NCI-H2029 (cell line): ENCODE measurements at places on chromosomes 12 and 14.

DNA sequence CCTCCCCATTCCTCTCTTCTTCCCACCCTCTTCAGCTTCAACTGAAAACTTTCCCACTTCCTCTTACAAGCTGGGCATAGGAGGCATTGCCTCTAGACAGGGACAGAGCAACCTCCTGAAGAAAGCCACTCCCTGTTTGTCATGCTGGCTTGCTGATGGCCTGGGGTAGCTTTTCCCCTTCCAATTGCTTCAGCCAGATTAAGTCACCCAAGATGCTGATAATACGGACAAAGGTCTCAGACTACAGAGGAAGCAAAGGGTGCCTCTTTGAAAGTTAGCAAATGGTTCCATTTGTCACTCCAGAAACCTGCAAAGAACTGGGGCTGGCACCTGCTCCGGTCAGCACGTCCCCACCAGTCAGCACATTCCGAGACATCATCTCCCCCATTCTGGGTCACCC, 6.0 kb downstream of the KRT2 start:
- DNase-seq, result no peak

- DNase-seq, result peak; percentile 59
These were observed 577 bp upstream of the TPCN1 start for GRCh38 chr12:113220593-113221180.

GRCh38 chr14:60300019-60300418, 51.0 kb downstream of the PPM1A start:
- no peak for DNase-seq

- no peak for DNase-seq
These were observed 16.7 kb upstream of the ZFP36L1 start for GRCh38 chr14:68809524-68809923.

DNA sequence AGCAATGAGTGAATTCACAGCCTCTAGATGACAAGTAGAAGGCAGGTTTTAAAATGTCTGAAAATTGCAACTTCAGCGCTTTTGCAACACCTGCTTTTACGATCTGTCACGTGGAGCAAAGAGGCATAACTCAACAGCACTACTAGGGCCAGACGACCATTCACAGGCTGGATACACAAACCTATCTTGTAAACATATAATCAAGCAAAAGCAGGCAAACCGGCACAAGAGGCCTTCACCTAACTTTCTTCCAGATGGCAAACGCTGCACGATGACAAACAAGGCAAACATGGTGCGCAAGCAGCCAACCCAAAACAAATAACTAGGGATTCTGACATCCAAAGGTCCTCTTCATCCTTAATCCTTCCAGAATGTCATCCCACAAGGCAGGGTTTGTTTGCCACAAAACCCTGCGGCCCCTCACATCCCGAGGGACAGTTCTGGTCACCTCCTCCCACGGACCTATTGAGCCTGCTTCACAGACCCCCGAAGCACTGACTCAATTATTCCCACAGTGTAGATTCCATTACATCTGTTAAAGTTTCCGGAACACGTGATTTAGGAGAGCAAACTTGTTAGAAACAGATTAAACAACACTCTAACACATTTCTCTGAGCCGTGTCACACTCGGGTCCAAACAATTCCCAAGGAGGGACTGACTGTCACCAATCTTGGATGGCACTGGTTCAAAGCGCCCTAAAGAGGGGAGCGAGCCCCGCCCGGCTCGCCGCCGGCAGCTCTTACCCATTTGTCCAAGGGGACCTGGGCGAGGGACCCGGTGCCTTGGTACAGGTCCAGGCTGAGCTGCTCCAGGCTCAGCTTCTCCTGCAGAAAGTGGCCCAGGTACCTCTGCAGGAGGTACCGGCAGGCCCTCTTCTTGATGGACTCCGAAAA, 823 bp downstream of the ATG2B start:
- DNase-seq, result peak; percentile 23

- no peak for DNase-seq
These were observed 191.5 kb downstream of the SYT1 start for GRCh38 chr12:79055926-79056674.

DNA sequence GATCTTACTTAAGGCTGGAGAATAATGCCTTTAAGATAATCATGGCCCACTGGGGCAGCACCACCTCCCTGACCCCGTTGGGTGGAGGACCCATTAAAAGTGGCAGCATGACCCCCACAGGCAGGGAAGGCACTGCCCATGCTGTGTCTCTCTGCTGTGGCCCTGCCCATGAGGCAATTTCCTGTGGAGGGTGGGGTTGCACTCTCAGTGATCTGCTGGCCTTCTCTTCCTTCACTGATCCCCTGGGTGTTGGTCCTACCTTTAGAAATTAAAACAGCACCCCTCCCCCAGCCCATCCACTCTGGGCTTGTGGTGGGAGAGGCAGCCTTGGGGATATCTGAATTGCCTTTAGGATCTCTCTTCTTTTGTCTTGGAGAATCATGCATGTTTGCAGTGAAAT, 17.3 kb downstream of the KLRK1 start:
- DNase-seq, result no peak

DNA sequence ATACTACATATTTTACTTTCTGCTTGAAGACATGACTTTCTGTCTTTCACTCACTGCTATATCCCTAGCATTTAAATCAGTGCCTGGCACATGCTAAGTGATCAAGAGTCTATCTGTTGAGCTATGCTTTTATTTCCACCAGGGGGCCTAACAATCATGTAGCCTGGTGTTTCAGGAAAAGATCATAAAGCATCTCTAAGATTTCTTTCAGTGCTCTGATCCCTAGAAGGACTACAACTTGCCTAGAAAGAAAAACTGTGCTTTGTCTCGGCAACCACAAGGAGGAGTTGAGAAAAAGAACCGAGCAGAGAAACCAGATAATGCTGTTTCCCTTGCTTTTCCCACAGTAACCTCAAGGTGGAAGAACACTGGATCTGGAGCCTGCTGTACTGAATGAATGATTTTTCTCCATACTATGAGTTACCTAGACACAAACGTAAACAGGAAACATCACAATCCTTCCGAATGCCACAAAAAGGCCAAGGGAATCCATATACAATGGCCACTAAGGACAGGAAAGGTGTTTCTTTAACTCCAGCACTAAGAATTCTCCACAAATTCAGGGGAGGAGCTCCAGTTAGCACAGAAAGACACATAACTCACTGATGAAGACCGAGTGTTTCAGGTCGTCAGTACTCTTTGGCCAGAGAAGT, 1.2 kb downstream of the CRY1 start:
- DNase-seq, result peak; percentile 39

- peak; percentile 66 for DNase-seq
These were observed 21.2 kb downstream of the PRPF40B start for GRCh38 chr12:49644620-49644994.

- no peak for DNase-seq
These were observed 884.1 kb upstream of the MGAT4C start for GRCh38 chr12:87140262-87140661.

DNA sequence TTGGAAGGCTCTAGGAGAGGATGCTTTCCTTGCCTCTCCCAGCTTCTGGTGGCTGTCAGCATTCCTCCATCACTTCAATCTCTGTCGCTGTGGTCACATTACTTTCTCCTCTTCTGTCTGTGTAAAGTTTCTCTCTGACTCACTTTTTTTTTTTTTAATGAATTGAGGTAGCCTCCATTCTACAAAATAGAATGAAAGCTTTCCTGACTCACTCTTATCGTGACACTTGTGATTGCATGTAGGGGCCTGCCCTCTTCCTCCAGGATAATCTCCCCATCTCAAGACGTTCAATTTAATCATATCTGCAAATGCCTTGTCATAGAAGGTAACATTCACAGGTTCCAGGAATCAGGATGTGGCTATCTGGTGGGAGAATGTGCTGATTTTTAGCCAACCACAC, 153.5 kb upstream of the HMGA2 start:
- DNase-seq, result no peak

DNA sequence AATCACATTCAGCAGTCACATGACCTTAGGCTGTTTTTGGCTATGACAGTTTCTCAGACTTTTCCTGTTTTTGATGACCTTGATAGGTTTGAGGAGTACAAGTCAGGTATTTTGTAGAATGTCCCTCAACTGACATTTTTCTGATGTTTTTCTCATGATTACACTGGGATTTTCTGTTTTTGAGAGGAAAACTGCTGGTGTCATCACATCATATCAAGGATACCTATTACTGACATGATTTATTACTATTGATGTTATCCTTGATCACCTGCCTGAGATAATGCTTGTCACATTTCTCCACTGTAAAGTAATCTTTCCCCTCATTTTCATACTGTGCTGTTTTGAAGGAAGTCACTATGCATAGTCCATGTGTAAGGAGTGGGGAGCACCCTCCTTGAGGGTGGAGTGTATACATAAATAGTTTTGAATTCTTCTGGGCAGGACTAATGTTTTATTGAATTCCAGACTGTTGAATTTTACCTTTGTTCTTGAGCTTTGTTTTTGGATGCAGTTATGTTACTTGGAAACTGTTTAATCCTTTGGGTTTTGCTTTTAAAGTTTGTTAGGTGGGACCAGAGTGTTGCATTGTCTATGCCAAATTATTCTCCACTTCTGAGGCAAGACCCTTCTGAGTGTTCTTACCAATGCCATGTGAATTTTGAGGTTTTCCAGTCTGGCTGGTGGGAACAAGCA, 444.5 kb upstream of the FAR2 start:
- no peak for DNase-seq

DNA sequence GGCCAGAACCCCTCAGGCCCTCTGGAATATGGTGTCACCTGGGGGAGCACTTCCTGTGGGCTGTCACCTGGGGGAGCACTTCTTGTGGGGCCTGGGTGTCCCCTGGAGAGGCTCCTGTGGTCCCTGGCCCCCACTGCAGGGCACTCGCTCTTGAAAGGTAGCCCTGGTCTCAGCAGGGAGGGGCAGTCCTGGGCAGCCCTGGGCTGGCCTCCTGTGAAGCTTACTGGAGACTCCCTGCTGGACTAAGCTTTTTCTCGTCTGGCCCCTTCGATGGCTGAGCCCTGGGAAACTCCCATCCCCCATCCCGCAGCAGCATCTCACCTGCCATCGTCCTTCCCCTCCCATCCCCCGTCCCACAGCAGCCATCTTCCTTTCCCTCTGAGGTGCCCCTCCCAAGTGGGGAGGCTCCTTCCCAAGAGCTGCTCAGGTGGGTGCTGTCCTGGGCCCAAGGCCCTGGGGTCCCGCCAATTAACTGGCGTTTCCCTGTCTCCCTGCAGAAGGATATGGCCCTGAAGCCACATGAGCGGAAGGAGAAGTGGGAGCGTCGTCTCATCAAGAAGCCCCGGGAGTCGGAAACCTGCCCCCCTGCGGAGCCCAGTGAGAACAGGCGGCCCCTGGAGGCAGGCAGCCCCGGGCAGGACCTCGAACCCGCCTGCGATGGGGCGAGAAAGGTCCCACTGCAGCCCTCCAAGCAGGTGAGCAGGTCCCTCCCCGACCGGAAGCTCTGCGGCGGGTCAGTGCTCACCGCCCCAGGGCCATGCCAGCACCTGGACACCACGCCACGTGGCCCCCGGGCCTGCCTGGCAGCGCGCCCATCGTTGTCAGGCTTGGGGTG, 17.9 kb downstream of the FBRSL1 start:
- no peak for DNase-seq

DNA sequence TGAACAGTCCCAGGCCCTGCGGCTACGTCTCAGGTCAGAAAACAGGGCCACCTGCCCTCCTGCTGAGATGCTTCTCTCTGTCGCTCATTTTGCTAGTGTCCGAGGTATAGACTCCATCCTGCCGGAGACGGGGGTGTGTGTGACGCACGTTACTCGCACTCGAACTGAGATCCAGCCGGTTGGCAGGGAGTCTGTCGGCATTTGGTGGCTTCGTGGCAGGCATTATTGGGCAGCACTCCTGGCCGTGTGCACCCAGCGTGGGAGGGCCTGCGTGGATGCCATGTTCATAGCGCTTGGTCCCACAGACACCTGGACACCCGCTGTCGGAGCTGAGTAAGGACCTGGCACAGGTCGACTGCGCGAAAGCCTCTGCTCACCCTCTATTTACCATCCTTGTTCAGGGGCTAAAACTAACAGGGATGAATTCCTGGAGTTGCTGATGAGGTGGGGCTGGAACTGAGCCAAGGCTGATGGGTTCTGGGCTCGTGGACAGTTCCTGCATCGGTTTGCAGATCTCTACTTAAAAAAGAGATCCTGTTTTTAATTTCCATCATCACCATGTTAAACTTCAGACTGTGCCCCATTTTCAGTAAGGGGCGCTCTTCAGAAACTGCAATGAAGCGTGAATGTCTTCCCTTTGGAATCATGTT, 28.6 kb downstream of the AACS start:
- DNase-seq, result peak; percentile 21

GRCh38 chr12:115135800-115136211, 451.8 kb upstream of the TBX3 start:
- DNase-seq, result peak; percentile 98

GRCh38 chr14:37591941-37592481, 3.0 kb downstream of the FOXA1 start:
- peak; percentile 76 for DNase-seq

GRCh38 chr14:100199240-100199860, 39.6 kb upstream of the YY1 start:
- DNase-seq, result no peak

DNA sequence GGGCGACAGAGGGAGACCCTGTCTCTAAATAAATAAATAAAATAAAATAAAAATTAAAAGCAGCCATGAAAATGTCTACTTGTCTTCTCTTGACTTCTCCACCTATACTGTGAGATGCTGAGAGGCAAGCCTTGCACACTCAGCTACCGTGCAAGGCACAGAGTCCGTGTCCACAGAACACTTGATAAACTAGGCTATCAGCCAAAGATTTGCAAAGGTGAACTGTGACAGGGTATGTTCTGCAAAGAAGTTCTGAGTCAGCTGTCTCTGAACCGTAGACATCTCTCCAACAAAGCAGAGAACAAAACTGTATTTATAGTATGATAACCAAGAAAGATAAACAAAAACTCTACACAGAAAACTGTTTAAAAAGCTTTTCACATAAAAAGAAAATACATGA, 35.5 kb downstream of the STXBP6 start:
- DNase-seq, result no peak

DNA sequence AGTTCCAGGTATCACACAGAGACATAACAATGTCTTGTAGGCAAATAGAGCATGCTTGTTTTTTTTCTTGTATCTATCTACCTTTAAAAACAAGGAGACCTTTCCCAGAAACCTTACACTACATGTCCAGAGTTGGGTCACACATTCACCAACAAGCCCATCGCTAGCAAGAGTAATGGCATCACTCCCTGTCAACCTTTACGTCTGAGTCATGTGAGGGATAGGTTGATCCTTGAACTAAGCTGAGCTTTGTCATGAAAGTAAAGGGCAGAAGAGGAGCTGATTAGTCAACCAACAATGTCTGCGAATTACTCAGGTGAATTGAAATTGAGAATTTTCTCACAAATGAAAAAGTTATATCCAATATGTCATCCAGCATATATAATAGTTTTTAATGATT, 219.4 kb downstream of the CNTN1 start:
- no peak for DNase-seq

DNA sequence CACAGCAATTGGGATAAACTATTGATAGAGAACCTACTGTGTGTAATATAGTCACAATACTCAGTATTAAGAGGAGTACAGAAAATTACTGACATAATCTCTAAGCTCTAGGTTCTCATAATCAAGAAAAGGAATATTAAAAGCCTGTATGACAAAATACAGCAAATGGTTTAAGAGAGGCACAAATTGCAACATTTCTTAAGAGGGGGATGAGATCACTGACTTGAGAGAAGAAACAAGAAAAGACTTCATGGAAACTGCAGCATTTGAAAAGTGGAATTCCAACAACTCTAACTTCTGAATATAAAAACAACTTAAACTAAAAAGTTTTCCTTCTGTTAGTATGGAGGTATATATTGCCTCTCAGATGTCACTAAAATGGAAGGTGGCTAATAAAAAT, 89.7 kb downstream of the NUMB start:
- no peak for DNase-seq
